KBM-7 (cell line): ENCODE measurements at places on chromosomes 3 and 15.

DNA sequence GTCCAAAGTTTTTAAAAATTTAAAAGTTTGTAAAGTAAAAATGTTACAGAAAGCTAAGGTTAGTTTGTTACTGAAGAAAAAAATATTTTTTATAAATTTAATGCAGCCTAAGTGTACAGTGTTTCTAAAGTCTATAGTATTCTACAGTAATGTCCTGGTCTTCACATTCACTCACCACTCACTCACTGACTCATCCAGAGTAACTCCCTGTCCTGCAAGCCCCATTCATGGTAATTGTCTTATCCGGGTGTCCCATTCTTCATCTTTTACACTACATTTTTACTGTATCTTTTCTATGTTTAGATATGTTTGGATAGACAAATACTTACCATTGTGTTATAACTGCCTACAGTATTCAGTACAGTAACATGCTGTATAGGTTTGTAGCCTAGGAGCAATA lies 36.7 kb upstream of the ATP10A start:
- no peak for DNase-seq

GRCh38 chr15:98085003-98085639 lies 124.6 kb downstream of the ARRDC4 start:
- DNase-seq = peak; percentile 64

DNA sequence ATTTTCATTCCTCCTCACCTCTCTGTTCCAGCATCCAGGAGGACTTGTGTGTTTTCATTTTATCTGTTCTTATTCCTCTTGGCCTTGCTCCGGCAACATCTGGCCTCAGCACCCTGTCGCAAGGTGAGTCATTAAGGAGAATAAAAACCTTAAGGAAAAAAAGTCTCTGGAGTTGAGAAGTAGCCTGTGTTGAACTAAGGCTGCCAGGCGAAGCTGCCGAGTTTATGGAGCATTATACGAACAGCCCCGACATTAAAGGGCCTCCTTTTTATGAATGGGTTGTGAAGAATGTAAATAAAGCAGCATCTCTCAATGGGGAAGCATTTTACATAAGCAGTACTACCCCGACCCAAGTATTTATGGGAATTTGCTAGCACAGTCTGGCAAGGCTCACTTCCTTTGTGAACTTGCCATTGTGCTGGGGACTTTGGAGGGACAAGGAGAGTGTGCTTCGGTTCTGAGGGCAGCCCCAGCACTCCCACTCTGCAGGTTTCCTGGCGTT lies 4.7 kb downstream of the BAHD1 start:
- DNase-seq = no peak

GRCh38 chr15:95975212-95975611 lies 355.3 kb upstream of the NR2F2 start:
- no peak for DNase-seq

DNA sequence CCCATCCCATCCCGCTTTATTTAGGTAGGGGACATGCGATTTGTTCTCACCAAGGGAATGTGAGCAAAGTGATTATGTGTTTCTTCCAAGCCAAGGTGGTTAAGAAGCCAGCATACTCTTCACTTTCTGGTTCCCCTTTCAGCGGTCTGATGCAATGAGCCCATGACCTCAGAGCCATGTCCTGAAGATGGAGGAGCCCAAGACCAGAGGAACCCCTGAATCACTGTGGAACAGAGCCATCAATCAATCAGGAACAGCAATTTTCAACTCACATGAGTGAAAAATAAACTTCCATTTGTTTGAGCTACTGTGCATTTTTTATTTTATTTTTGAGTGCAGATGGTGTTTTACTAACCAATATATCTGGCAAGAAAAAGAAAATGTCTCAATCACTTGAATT lies 10.8 kb downstream of the THRB start:
- DNase-seq = no peak

GRCh38 chr15:62928242-62928999 lies 114.1 kb upstream of the TPM1 start:
- no peak for DNase-seq

DNA sequence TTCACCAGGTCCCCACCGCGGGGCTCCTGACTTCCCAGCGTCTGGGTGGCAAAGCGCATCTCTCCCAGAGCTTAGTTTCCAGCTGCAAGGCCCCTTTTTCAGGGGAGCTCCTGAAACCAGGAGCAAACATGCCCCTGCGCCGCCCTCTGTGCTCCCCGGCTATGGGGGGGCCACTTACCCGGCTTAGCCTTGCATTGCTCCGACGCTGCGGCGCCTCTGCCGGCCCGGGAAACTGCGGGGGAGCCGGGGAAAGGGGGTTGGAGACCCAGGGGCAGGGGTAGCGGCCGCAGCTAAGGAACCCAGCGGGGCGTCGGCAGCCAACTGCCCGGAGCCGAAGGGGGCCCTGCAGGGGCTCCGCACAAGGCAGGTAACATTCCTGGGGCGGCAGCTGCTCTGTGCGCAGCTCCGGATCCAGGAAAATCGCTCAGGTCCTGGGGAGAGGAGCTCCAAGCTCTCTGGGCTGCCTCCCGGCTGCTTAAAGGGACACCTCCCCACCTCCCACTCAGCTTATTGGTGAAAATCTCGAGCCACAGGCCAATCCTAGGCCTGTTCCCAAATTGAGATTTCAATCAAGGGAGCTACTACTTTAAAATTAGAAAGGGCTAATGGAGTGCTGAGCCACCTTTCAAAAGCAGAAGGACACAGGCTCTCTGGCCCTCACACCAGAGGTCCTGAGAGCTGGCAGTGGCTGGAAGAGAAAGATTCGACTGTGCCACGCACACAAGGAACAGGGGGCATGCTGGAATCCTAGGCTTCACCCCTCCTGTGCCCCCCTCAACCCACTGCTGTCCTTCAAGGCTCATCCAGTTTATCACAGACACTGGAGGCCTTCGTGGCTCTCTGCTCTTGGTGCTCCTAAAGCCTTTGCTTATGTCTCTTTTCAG lies 42.7 kb upstream of the PRICKLE2 start:
- DNase-seq = no peak

- DNase-seq = no peak
Measured at GRCh38 chr3:83877910-83878309, 1080.9 kb upstream of the CADM2 start.

DNA sequence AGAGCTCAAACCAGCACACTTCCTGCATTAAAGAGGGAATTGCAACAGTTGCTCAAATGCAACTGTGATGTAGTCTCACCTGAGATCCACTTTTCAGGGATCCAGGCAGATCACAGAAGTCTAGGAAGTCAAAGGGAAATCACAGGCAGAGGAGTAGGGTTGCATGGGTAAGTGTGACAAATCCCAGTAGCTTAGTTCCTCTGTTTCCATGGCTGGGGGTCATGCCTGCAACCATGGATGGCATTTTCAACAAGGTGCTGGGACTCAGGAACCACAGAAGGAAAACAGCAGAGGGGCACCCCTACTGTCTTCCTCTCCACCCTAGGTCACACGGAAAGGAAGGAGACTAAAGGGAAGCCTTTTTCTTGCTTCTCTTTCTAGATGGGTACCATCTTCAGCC lies 36.5 kb upstream of the ARNT2 start:
- DNase-seq = peak; percentile 9

DNA sequence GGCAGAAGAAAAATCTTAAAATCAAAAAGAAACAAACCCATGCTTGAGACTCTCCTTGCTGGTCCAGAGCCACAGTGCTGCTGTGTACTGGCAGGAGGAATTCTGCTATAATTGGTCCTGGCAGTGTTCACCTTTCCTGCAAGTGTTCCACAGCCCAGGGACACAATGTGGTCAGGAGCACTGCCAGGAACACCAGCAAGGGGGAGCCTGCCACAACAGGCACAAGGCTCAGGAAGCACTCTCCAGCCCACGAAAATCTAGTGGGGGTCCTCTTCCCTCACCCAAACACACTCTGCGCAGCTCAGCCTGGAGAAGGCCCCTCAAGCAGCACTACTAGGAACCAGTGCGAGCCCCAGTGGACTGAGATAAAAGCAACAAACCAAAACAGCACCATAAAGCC lies 92.9 kb downstream of the UBE3A start:
- DNase-seq = no peak

GRCh38 chr3:9898467-9899241 lies 4.0 kb upstream of the IL17RE start:
- DNase-seq = no peak

GRCh38 chr15:98017150-98017964 lies 56.9 kb downstream of the ARRDC4 start:
- DNase-seq = no peak

DNA sequence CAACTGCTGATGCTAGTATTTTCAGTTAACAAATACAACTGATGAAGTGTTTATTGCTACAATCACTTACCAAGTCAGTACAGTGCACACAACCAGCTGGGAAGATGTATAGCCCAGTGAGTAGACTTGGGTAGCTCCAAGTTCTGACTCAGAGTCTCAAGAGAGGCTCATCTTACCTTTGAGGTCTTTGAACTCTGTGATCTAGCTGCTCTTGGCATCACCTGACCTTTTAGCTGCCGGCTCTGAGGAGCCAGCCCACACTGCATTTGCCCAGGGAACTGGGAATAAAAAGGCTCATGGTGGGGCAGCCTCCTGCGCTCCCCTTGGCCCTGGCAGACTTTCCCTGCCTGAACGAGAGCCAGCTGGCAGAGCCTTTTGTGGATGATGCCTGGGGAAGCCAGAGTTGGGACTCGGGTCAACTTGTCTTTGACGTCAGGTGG lies 82.6 kb downstream of the CEMIP start:
- DNase-seq = no peak

DNA sequence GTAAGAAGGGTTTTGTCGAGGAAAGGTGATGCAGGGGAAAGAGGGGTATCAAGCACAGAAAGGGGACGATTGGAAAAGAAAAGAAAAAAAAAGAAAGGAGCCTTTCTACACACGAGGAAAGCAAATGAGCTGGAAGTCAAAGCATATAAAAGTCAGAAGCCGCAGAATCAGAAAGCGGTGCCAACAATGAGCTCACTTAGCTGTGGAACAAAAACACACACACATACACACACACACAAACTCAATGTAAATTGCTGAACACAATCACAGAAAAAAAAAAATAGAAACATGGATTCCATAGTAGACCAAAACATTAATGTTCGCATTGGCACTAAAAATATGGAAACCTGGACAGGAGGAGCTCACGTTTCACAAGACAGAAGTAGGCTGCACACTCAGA lies 63.4 kb upstream of the FEZF2 start:
- no peak for DNase-seq

- DNase-seq = no peak
Measured at GRCh38 chr15:36914960-36915808, 185.2 kb downstream of the MEIS2 start.

DNA sequence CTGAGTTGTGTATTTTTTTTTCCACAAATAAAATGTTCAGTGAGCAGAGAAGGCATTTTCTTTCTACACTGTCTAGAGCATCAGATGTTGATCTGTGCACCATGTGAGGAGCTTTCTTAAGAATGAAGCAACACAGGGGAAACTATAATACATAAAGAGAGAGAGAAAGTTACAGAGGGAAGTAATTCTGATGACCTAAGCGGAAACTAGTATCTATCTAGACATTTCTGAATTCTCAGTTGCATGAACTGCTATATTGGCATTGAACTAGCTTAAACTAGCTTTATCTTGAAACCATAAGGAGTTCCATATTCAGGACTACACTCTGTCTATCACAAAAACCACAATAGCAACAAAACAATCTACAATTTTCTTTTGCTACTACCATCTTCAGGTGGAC lies 822.4 kb downstream of the VGLL3 start:
- no peak for DNase-seq

DNA sequence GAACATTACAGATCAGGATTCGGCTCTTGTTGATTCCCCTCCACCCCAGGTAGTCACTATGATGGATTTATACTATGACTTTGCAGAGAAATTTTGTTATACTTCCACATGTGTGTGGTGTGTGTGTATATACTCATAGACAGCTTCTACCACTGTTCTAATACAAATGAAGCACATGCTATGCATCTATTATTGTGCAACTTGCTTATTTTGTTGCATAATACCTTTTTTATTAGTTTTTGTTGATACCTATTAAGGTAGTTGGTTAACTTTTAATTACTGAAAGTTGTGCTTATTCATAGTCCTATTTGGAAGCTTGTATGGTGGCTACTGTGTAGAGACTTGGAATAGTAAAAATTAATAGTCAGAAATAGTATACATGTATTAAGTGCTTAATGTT lies 140.6 kb downstream of the CACNA2D3 start:
- no peak for DNase-seq

GRCh38 chr3:11099306-11099705 lies 55.0 kb upstream of the HRH1 start:
- DNase-seq = no peak

GRCh38 chr3:88152841-88153240 lies 3.1 kb downstream of the C3orf38 start:
- no peak for DNase-seq

GRCh38 chr15:69730281-69731080 lies 277.9 kb downstream of the RPLP1 start:
- DNase-seq = no peak

GRCh38 chr3:120559242-120560061 lies 36.7 kb upstream of the NDUFB4 start:
- peak; percentile 93 for DNase-seq

DNA sequence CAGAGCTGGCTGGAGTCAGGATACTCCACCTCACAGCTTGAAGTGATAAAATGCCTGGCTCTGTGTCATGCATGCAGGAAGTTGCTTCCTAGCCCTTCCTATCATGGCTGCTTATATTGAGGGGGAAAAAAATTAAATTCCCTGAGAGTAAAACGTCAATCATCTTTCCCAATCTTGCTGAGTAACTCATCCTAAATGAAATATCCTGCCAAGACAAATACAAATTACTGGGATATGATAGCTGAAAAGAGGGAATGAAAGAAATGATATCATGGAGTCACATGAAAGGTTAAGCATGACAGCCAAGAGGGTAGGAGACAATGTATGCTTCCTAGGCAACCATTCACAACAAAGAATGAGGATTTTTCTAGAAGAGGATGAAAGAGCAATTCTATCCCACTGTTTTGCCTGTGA lies 110.6 kb downstream of the ABI3BP start:
- DNase-seq = no peak

DNA sequence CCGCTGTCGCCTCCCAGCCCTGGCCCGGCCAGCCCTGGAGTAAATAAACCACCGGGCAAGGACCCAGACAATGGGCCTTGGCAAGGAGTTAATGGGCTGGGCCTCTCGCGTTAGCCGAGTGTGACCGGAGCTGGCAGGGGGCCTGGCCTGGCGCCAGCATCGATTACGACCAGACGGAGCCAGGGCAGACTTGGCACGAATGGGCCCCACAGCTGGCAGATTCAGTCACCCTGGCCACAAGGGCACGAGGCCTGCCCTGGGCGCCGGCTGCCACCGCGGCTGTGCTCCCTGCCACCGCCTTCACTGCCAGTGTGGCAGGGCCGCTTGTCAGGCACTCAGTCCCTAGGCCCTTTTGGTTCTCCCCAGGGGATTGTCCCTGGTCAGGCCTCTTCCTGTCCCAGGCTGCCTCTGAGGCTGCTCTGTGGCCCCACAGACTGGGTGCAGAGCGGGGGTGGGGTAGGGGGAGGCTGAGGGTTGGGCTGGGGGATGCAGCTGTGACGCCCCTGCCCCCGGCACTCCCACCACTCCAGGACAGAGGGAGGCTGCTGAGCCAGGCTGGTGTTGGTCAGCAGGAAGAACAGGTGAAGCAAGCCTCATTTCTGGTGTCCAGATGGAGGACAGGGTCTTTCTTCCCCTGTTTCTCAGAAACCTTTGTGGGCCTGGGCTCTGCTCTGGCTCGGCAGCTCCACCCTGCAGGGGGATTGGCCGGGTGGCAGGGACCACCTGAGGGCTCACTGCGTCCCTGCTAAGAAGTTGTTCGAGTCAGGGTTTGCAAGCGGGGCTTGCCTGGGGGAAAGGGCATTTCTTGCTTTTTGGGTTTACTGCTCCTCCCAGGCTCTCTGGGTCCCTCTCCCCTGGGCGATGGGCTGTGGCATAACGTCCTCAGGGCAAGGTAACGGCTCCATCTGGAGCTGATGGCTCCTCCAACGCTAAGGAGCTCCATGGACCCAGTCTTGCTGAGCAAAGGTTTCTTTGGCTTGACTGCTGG lies 30.5 kb upstream of the SRP14 start:
- DNase-seq = peak; percentile 75
